ENCODE measurements at places on chromosomes 7 and 10.

DNA sequence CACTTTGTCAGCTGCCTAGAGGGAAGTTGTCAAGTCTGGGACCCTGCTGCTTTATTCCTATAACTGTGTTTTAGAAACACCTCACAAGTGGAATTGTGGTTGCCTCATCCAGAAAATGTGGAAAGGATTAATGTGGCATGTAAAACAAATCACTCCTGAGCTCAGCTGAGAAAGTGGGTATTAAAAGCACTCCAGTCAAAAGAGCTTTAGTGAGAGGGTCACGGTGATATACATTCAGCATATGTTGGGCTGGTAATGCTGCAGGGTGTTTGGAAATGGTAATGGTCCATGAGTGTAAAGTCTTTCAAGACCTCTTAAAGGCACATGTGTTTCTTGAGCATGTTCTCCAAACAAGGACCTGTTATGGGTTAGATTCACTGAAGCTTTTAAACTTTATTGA lies 318.2 kb upstream of the MEOX2 start:
- no peak for DNase-seq

GRCh38 chr7:25732766-25733217 lies 419.2 kb upstream of the NFE2L3 start:
- DNase-seq = no peak

- no peak for DNase-seq
These were observed 14.3 kb downstream of the JAZF1 start for GRCh38 chr7:28165961-28166955.

- DNase-seq = no peak
These were observed 59.1 kb downstream of the STK32C start for GRCh38 chr10:132248455-132249225.

DNA sequence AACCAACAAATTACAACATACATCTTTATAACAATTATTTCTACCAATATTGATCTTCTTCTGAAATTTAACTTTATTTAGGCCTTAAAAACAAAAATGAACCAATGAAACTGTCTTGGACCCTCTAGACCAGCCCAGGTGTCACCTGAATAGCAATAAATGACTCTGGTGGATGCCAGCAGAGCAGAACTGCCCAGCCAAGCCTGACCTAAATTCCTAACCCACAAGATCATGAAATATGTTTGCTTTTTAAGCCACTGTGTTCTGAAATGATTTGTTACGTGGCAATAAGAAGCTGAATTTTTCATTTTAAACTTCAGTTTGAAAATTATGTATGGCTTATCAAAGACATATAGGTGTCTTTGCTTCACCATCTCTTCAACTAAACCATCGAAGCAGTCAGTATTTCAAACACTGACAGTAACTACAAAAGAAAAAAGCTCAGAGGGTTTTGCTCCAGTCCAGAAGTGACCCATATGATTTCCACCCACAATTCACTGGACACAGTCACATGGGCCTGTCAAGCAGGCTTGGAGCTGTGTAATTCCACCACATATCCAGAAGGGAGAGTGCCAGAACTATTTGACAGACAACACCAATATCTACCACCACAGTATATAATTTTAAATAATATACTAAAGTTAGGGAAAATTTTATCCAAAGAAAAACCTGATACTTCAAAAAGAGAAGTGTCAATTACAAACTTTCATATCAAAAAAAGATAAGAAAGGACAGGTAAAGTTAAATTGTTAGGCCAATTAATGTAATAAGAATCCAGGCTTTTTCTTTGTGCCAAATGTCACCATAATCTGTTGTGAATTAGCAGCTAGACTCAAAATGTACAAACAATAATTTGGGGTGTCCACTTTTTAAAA lies 94.5 kb downstream of the KMT2C start:
- peak; percentile 10 for DNase-seq

GRCh38 chr10:37747081-37747480 lies 110.3 kb downstream of the ZNF248 start:
- DNase-seq = no peak
